Activated CD4-positive, alpha-beta T cell treated with anti-CD3 and anti-CD28 coated beads, Interleukin-2, amount 10 ng/mL, durations not matched to agents 7 days and 5 days (primary cell): ENCODE measurements at places on chromosomes 2 and 18.

GRCh38 chr2:191620144-191620543 is 57.8 kb upstream of the NABP1 start:
- DNase-seq, result no peak

GRCh38 chr2:209471037-209471436 is 47.2 kb downstream of the MAP2 start:
- DNase-seq, result no peak

GRCh38 chr2:70655786-70656185 is 102.2 kb upstream of the TGFA start:
- no peak for DNase-seq

DNA sequence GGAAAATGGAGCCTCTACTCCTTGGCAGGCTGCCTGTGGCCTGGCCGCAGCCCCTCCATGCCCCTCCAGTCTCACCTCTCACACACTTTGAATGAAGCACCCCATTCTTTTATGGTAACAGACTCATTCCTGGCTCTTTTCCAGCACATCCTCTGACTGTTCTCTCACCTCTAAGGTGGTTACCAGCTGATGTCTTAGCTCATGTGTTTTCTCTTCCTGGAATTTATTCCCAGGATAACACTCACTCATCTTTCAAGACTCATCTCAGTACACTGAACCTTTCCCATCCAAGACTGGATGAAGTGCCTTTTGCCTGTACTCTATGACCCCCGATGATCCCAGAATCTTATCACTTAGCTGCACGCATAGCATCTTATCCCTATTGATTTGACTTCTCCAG is 50.6 kb downstream of the SLC9A4 start:
- no peak for DNase-seq

DNA sequence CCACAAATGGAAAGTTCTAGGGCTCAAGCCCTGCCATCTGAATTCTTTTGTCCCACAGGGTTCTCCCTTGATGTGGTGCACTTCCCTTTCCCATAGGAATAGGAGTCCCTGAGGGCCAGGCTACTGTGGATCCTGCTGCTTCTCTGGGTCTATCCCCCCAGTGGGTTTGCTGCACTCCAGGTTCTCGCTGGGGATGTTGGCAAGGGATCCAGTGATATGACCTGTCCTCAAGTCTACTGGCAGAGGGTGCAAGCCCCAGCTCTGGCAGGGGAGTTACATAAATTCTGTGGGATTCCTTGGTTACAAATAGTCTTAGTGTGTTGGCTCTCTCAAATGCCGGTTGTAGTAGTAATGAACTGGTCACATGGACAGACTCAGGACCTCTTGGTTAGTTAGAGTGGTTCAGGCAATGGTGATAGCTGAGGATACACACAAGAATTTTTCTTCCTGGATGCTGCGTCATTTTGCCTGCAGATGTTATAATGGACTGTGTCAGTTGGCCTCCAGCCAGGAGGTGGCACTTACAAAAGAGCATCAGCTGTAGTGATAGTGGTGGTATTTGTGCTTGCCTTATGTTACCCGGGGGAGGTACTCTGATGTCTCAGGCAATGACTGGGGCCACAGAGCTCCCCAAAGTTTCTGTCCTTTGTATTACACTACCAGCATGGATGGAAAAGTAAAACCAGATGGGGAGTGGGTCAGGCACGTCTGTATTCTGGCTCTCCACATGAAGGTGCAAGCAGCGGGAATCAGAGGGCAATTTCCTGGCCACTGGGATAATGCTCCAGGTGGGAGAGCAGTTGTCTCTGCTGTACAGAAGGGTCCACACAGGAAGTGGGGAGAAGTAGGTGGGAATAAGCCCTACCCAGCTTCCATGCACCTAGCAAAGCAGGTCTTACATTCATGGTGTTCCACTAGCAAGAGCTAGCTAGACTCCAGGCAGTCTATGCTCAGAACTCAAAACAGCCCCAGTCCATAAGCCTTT is 267.9 kb downstream of the SOX11 start:
- no peak for DNase-seq

GRCh38 chr2:177930916-177931315 is 141.7 kb downstream of the PDE11A start:
- DNase-seq, result no peak

DNA sequence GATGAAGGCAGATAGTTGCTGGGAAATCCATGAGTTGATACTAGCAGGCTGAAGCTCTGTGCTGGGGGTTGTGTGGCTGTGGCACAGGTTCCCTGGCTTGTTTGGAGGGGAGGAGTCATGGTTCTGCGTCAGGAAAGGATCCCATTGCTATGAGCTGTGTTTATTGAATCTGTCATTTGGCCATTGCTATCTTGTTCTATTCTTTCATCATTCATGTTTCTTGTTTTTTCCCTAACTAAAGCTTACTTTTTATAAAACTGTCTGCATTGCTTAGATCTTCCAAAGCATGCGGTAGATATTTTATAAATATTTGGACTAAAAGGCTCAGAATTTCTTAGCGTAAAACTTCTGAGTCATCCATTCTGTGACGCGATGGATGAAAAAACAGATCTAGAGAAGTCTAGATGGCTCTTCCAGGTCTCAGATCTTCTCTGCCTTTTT is 335.3 kb downstream of the PTPRM start:
- no peak for DNase-seq

- DNase-seq, result no peak
Measured at GRCh38 chr2:64344999-64345576, 108.9 kb upstream of the LGALSL start.
